ENCODE measurements at places on chromosomes 5 and 9. TPM values are rescaled to one million over a fixed set of nuclear protein-coding genes. Genes with fewer than 3 reads are reported as not detected.

DNA sequence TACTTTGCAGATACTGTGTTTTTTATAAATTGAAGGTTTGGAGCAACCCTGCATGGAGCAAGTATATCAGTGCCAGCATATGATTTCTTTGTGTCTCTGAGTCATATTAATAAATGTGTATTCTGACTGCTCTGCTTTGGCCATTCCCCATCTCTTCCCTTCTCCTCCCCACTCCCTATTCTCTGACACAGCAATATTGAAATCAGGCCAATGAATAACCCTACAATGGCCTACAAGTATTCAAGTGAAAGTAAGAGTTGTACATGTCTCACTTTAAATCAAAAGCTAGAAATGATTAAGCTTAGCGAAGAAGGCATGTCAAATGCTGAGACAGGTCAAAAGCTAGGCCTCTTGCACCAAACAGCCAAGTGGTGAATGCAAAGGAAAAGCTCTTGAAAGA is 82.2 kb upstream of the TLX3 start:
- DNase-seq = no peak

DNA sequence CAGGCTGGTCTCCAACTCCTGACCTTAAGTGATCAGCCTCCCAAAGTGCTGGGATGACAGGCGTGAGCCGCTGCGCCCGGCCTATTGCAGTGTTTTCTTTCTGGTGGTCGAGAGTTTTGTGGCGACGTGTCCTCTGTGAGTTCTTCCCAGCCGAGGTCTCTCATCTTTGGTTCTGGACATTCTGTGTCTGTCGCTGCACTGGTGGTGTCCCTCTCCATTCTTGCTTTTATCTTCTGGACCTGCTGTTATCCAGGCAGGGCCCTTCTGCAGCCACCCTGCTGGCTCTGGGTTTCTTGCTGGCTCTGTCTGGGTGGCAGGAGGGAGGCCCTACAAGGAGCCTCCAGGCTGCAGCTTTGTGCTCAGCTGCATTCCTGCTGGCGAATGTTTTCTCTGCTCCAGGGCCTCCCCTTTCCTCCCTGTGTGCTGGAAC is 49.1 kb upstream of the EXOC3 start:
- no peak for DNase-seq

DNA sequence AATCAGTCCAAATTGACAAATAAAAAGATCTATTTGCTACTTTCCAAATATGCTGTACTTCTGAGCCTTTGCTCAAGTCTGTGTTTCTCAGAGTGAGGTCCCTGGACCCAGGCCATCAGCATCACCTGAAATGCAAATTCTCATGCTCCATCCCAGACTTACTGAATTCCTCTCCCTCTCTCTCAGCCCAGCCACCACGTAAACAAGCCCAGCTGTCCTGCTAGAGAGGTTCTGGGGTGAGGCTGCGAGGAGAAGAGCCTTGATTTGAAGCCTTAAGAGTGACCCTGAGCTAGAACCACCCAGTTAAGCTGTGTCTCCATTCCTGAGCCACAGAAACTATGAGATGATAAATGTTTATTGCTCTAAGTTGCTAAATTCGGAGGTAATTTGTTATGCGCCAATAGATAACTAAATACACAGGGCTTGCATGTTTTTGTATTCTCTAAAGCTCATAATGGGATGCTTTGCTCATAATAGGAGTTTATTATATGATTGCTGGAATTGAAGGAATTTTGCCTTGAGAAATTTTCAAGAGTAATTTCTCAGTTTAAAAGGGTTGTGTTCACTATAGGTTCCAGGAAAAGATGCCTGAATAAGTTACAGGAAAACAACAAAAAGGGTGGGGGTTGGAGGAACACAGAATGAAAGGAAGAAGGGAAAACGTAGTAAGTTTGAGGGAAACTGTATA is 98.9 kb upstream of the SPATA31D4 start:
- no peak for DNase-seq

DNA sequence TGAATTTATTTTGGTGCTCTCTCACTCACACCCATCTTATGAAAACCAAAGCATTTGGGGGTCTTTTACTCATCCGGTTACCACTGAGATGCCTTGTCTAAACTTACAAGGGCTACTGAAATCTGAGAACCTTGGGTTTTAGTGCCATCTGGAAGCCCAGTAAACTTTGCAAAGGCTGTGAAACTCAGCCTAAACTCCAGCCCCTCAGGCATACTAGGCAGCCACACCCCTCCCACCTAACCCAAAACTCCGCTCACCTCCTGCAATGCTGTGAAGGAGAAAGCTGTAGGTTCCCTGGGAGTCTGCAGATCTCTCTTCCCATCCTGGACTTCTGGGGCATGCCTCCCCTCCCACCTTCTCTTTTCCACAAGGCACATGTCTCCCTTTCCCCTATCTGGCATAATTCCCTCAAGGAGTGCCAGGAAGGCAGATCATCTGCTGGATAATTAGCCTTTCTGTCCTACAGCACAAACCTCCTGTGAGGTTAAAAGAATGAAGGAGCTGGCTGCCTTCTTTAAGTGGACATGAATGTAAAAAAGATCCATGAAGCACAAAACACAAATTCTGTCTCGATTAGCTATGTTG is 71.5 kb upstream of the ANXA1 start:
- no peak for DNase-seq

- DNase-seq = no peak
Measured at GRCh38 chr5:107893642-107894041, 222.9 kb upstream of the EFNA5 start.

GRCh38 chr5:10555277-10555684 is 8.6 kb upstream of the ANKRD33B start:
- DNase-seq = no peak

- no peak for DNase-seq
Measured at GRCh38 chr5:168269937-168270330, 21.5 kb upstream of the WWC1 start.

Gene KIF3A
- total RNA-seq = 23.1 TPM

Gene TICAM2
- total RNA-seq = not detected

Gene GFPT2
- total RNA-seq = not detected

Measured in Karpas-422 (cell line).